Activated T-cell treated with anti-CD3 and anti-CD28 coated beads, Interleukin-2, amount 50 U/mL, for 4 hours (primary cell): ENCODE measurements at places on chromosomes 12 and 14. TPM values are rescaled to one million over a fixed set of nuclear protein-coding genes. Genes with fewer than 3 reads are reported as not detected.

APOF gene
- total RNA-seq = not detected

HHIPL1 gene
- not detected for total RNA-seq

KRT80 gene
- 0.08 TPM for total RNA-seq

GPRC5D gene
- not detected for total RNA-seq

DENND5B gene
- total RNA-seq = 0.33 TPM

ARHGAP9 gene
- 64.6 TPM for total RNA-seq

RNF212B gene
- total RNA-seq = not detected

DNA sequence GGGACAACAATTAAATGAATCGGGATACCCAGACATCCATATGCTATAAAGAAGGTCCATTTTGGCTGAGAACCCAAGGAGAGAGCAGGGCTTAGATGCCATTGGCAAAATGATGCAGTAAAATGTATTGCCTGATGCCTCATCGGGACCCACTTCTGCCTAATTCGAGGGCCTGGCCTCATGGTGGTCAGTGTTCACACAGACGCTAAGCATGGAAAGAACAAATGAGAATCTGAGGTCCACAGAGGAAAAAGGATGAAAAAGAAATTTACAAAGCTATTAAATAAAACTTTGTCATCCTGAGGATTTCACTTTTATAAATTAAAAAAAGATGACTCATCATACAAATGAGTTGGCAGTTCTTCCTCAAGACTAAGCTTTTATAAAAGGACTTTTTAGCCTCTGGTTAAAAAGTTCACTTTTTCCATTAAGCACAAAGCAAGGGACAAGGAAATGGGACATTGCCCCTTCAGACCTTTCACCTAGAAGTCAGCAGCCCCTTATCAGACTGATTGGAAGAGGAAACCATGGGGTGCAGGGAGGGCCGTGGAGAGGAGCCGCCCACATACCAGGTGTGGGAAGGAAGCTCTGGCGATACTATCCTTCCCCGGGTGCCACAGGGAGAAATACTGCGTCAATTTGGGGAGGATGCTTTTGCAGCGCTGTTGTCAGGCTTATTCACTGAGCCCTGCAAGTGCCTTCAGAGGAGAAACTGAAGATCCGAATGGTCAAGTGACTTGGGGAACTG lies 176.0 kb downstream of the EGLN3 start:
- no peak for DNase-seq

DNA sequence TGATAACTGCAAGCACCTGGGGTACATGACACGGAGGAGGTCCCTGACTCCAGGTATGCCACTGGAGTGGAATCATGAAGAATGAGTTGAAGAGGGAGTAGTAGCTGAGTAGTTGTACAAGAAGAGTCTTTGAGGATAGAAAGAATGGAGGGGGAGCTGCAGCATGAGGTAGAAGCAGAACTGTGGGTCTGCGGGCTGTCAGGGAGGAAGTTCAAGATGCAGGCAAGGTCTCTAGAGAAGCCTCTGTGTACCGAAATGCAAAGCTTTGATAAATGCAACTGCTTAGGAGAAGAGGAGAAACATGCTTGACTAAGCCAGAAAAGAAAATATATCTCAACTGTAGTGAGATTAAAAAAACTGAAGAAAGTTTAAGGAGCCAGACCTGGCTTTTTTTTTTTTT lies 91.5 kb downstream of the CPNE8 start:
- no peak for DNase-seq

DNA sequence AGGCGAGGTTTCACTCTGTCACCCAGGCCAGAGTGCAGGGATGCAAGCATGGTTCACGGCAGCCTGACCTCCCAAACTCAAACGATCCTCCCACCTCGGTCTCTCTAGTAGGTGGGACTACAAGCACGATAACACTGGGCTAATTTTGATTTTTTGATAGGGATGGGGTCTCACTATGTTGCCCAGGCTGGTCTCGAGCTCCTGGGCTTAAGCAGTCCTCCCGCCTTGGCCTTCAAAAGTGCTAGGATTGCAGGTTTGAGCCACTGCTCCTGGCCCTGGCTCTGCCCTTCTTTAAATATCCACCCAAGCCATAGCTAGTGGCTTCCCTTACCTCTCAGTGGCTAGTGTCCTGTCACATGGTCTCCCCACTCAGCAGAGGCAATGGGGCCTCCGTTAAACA lies 17.8 kb downstream of the SFSWAP start:
- no peak for DNase-seq

GRCh38 chr12:105522166-105522825 lies 191.8 kb downstream of the C12orf75 start:
- DNase-seq = no peak

GRCh38 chr12:124457287-124458219 lies 109.9 kb downstream of the NCOR2 start:
- DNase-seq = peak; percentile 37

- DNase-seq = no peak
Observed at GRCh38 chr14:99754141-99755067, 38.8 kb upstream of the EML1 start.

DNA sequence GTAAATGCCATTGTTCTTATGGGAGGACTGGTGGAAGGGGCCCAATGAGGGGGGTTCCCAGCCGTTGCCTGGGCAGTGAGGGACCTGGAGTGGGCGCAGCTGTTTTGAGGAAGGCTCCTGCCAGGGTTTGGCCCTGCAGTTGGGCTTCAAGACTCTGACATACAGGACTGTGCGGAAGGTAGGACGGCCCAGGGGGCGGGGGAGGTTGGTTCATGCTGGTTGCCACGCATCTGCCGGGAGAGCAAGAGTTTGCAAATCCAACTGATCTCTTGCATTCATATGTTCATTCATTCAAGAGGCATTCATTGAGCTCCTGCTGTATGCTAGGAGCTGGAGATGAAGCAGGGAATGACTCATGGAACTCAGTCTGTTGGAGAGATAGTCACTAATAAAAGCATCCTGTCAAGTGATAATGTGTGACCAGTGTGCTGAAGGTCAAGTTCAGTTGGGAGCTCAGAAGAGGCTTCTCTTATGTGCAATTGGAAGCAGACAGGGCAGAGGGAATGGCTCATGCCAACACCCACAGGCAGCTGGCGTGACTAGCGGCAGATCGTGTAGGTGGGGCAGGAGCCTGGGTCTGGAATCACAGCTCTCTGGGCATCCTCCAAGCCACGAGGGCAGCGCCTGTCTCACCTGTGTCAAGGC lies 7.8 kb downstream of the SH2B3 start:
- no peak for DNase-seq

GRCh38 chr12:39782026-39782545 lies 162.5 kb upstream of the ABCD2 start:
- no peak for DNase-seq

DNA sequence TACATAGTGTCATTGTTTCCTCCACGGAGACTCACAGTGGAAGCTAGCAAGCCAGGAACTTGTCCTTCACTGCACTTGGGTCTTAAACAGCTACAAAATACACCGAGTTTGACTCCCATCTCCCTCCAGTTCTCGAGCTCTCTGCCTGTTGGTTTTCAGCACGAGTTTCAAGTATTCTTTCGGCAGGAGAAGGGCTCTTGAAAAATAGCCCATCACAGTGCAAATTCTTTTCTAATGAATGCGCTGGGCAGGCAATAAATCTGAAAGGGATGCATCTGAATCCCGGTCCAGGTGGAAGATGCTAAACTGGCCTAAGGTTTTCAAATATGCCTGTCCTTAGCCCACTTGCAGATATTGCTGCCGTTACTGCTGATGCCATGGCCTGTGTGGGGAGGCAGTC lies 173.9 kb downstream of the CACNA1C start:
- no peak for DNase-seq

DNA sequence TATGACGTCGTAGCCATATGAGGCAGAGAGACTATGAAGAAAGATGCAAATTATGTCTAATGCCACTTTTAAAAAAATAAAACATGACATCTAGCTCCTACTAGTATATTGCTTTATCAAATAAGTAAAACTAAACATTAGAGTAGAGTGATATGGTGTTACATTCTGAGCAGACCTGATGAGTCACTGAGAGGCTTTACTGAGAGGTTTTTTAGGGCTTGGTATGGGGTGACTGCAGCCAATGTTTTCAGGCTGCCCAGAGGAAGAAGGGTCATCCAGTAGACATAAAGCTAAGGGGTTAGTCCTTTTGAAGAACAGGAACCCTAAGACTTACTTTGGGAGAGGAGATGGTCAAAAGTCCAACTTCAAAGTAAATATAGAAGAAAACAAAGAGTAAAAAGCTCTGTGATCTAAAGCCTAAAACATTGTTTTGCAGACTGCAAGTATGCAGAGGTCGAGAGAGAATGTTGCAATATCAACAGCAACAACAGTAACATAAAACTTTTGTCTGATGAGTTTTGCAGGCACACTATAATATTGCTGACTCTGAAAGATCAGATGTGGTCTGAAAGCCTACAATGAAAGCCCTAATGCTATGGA lies 774.7 kb downstream of the TMTC2 start:
- no peak for DNase-seq

- no peak for DNase-seq
Observed at GRCh38 chr14:31090883-31091764, 64.9 kb upstream of the STRN3 start.

DNA sequence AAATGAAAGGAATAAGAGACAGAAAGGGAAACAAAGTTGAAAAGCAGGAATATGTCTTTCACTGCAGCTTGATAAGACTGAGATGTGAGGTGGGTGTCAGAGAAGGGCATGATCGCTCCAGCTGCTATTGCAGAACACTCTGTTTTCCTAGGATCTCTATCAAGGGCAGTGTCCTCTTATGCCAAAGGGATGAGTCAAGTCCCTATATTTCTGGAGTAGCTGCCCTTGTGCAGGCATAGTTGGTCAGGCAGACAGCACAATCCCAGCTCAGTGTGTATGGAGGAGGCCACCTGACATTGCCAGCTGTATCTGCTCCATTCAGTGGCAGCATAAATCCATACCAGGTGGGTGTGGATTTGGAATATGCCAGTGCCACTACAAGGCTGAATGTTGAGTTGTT lies 101.6 kb downstream of the DAD1 start:
- DNase-seq = no peak

DNA sequence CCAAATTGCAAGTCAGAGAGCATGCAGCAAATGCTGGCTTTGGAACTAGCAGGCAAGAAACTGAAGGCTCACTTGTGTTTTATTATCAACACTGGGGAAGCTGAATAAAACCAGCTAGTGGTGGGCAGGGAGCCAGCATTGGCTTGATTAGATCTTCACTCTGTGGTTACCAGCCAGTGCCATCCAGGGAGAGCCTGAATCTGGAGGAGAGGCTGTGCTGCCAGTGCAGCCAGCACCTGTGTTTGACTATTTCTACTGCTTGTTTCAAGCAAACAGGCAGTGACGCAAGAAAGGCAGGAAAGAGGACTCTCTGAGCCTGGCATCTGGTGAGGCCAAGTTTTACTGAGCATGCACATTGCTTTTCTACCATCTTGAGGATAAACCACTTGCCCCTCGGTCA lies 247.0 kb downstream of the PHLDA1 start:
- DNase-seq = no peak

DNA sequence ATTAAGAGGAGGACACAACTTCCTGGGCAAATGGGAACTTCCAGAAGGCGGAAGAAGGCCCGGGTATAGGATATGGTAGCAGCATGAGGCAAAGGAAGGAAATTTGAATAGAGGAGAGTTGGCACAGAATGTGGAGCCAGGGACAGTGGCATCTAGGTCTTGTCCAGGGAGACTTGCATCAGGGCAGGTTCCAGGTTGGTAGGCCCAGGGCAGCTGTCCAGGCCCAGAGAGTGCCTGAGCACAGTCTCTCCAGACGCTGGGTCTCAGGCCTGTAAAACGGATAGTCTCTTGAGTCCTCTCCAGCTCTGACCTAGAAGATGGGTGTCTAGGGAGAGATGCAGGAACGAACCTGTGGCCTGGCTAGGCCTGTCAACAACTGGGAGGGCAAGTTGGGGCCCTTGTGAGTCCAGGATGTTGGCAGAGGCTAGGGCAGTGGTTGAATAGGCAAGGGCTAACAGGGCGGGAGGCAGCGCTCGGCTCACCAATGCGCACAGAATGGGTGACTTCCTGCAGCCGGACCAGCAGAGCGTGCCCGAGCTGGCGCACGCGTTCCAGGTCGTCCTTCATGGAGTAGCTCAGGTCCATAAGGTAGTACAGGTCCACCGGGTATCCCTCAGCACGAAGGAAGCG lies 9.9 kb downstream of the ITGB7 start:
- no peak for DNase-seq

GRCh38 chr14:100711493-100711892 lies 15.2 kb upstream of the DLK1 start:
- DNase-seq = no peak

GRCh38 chr12:51374856-51375255 lies 16.4 kb downstream of the GALNT6 start:
- DNase-seq = no peak

GRCh38 chr12:80709811-80710726 lies 2.6 kb downstream of the MYF6 start:
- DNase-seq = no peak

DNA sequence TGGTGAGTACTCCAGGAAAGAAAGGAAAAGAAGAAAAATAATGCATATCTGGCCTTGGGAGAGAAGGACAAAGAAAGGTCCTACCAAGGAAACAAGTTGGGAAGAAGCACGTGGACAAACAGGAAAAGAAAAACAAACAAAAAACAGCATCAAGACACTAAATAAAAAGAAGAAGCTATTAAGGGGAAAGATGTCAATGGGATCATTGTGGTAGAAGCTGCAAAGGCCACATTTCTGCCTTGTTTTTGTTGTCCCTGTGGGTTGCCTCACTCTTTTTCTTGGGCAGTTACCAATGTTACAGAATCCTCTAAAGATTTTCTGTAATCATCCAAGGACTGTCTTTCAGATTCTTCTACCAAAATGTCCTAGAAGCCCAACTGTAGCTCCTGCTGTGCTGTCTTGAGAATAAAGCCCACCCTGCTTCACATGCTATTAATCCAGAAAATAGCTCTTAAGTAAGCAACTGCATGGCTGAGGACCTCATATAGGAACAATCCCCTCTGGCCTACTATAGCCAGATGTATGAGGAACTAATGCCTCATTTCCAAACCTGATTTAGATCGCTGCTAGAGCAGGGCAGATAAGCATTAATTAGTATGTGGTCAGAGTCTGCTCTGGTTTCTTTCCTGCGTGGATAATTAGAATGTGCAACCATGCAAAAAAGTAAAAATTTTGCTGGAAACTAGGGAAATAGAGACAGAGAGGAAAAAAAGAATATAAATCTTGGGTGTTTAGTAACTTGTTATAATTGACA lies 10.2 kb upstream of the CPNE8 start:
- no peak for DNase-seq

DNA sequence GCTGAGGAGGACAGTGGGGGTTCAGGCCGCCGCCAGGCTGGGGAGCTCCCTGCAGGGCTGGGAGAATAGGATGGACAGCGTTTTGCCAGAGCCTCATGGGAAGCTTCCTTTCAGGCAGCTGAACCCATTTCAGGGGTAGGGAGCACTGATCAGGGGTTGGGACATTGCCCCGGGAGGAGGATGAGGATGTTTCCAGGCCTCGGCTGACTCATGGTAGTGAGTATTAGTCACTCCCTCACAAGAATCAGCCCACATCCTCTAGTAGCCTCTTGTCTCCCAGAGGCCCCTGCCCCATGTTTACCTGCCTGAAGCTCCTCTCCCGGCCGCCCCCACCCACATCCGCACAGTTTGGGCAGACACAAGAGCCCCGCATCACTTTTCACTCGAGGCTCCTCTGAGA lies 89.8 kb downstream of the ZFP36L1 start:
- DNase-seq = no peak
